Left kidney (tissue), 8 donors: ENCODE measurements at places on chromosomes 4 and X. TPM values are rescaled to one million over a fixed set of nuclear protein-coding genes. Genes with fewer than 3 reads are reported as not detected.

DNA sequence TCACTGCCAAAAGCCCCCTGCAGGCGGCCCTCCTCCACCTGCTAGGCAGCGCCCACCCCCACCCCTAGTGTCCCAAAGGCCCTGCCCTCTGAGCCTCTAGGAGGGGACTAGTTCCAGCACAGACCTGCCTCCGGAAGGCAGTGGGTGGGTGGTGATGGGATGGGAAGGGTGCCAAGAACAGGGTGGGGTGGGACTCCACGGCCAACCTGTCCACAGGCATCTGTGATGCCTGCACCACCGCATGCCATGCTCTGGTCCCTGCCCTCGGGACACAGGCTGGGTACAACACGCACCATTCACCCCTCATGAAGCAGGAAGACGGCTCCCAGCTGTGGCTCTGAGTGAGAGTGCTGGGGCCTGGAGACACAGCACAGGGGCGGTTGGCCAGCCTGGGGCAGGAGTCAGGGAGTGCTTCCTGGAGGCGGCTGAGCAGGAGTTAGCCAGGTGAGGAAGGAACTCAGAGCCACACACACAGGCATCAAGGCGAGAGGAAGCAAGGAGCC lies 243.1 kb upstream of the PSAPL1 start:
- no peak for DNase-seq

Gene PIR
- 5.6 TPM for polyA plus RNA-seq

GRCh38 chrX:47846040-47846439 lies 9.3 kb downstream of the ZNF81 start:
- no peak for DNase-seq

DNA sequence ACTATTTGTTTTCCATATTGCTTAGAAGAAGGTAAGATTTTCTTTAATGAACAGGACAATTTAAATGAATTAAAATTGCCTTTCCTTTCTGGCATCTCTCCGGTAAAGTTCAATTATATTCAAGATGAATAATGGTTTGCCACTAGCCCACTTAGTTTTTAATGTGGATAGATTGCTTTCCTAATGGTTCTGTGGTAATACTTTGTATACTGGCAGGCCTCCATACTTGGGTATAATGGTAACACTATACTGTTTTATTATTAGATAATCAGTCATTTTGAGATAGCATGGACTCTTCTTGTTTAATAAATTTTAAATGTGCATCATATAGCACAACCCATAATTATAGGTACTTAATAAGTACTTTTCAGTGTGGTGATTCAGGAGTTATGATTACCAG lies 89.5 kb downstream of the ELOVL6 start:
- no peak for DNase-seq

DNA sequence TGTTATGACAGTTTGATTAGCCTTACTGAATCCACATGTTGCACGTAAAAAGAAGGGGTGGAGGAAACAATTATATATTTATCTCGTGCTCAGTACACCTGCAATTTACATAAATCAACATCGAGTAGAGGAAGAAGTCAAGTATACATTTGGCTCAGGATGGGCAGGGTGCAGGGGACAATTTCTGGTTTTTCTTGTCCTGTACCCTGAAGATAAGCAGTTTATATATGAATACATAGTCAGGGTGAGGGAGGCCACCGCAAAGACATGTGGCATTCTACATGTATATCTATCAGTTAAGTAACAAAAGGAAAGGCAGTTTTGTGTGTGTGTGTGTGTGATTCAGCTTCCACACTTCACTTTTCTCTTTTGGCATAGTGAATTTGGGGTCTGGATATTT lies 11.1 kb upstream of the EREG start:
- no peak for DNase-seq

DNA sequence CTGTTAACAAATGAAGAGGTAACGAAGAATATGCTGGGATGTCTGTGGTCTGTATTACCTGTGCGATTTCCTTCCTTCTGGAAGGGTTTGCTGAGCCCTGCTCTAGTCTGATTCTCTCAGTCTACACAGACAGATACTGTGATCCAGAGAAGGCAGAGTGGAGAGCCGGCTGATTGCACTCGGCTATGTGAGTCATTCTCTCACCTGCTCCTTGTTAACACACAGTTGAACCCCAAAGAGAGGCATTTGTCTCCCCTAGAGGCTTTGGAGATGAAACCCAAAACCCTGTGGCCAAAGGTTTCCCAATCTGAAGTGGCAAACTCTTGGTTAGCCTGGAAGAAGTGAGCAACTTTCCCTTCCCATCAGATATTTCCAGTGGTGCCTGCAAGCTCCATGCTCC lies 78.1 kb upstream of the GPC4 start:
- DNase-seq: no peak

DNA sequence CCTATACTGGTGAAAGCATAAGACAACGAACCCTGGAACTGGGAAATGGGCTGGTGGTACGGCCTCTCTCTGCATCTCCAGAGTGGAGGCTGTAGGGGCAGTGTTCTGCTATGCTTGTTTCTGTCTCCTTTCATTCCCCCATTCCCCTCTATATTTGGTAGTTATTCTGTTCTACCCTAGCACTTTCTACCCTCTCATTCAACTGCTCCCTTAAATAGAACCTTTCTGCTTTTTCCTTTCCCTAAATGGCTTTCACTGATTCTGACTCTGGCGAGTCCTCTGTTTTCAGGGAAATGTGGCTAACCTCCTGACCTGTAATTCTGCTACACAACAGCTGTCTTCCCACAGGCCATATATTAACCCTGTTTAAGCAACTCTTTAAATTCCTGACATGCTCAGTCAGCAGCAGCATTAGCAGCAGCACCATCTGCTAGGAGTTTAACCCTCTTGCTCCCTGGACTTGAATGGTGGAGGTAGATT lies 94.2 kb downstream of the CXCL13 start:
- peak; percentile 82 for DNase-seq

DNA sequence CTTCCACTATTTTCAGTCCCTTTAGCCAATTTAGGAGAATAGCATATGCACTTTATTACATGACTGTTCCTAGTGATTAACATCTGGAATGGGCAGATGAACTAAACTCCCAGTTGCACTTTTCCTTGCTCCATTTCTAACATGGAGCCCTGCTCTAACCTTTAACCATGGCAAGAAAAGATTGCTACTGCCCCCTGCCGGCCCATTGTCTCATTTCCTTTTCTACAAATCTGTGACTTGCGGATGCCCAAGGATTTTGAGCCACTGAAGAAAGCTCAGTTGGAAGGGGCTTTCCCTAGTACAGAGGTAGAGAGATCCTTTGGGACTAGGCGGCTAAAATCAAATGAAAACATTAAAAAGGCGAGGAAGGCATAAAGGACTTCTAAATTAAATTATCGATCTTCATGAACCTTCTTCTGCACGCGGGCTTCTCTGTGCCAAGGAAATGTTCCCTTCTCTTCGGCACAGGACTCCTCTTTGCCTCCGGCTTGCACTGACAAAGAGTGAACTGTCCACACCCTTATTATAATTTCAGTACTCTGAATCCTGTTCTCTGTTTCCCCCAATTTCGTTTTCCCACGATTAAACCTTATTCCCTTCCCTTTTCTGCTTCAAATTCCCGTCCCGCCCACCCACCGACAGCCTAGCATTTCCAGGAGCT lies 577 bp upstream of the GLRA2 start:
- DNase-seq: peak; percentile 67

Gene RASGEF1B
- 12.0 TPM for polyA plus RNA-seq

DNA sequence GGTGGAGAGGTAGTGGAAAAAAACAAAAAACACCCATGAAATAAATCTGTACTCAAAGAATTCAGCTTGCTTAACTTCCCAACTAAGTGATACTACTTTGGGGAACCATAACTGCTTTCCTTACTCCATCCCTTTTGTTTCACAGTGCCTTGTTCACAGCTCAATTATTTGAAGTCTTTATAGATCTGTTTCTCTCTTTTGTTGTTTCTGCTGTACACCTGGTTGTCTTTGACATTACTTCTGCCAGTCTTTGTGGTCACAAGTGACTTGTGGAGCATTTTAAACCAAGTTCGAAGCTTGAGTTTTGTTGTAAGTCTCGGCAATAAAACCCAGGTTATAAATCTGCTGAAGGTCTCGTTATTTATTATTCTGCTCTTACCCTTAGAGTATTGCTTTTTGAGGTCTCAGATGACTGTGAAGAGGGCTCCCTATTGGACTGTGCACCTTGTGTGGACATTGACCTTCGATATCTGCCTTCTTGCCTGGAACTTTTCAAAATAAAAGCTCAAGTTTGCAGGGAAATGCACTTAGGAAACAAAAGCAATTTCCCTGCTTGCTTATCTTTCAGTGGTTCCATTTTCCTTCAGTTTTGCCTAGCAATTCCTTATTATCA lies 59.8 kb downstream of the ANK2 start:
- DNase-seq: peak; percentile 53

DNA sequence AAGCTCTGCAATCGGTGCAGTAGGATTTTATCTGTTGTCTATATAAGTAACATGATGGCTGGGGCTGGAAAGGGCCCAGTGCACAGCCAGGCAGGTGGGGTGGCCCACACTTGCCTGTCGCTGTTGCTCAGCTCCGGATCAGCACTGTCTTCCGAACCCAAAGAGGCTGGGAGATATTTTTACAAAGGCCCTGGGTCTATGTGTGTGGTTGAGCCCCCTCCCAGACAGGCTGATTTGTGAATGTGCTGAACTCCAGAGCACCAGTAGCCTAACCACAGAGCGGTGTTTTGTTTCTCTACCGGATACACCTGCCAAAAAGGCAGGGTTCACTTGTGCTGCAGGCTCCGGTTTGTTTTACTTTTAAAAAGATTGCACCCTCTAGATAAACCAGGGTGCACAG lies 33.5 kb upstream of the CHRNA9 start:
- no peak for DNase-seq

DNA sequence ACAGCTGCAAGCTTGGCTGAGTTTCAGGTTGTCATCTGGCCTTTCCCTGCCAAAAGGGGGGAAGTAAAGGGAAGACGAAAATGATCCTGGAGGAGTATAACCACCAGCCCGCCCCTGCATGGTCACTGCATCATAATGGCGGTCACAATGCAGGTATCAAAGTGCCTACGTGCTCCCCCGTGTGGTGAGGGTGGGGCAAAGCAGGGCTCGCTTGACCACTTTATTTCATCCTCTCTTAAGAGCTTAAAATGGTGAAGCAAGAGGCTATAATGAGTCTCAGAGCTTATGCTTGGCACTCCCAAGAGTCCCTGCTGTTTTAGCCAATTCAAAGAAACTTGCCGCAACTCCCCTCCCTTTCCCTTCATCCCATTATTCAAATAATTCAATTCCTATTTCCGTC lies 105.6 kb downstream of the APOOL start:
- no peak for DNase-seq

GRCh38 chr4:37693030-37693429 lies 6.9 kb upstream of the RELL1 start:
- no peak for DNase-seq

Gene HS6ST2
- 21.1 TPM for polyA plus RNA-seq

GRCh38 chrX:140526171-140526570 lies 21.3 kb upstream of the SOX3 start:
- DNase-seq: no peak

- no peak for DNase-seq
These were observed 7.2 kb downstream of the IL15 start for GRCh38 chr4:141643557-141643956.

DNA sequence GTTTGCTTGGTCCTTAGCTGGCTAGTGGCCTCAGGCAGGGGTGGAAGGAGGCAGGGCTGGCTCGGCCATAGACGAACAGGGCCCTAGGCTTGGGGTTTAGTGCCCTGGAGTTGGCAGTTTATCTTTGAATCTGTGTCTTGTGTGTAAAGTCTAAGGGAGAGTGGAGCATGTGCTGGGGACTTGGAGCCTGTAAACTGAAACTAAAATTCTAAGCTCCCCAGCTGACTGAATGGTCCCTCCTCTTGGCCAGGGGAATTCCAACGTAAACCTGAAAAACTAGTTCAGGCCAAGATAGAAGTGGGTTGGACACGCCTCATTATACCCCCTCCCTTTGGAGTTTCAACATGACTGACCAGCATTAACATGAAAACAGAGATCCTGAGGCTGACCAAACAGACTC lies 46.1 kb upstream of the GPR78 start:
- DNase-seq: peak; percentile 84

DNA sequence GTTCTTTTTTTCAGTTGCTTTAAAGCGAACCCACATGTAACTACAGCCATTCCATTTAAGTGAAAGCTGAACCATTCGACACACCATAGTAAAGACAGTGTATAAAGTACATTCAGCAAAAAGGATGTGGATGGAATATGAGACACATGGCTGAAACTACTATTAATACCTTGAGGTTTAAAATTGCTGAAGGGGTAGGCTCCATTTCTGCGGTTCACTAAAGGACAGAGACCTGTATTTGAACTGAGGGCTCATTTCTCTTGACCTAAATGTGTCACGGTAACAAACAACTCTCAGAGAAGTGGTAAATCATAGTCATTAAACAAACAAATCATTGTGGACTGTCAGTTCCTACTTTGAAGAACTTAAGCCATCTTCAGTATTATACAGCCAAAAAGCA lies 1085.6 kb upstream of the TENM3 start:
- DNase-seq: no peak

Gene GAGE2A
- polyA plus RNA-seq: not detected

Gene CPZ
- 18.9 TPM for polyA plus RNA-seq

DNA sequence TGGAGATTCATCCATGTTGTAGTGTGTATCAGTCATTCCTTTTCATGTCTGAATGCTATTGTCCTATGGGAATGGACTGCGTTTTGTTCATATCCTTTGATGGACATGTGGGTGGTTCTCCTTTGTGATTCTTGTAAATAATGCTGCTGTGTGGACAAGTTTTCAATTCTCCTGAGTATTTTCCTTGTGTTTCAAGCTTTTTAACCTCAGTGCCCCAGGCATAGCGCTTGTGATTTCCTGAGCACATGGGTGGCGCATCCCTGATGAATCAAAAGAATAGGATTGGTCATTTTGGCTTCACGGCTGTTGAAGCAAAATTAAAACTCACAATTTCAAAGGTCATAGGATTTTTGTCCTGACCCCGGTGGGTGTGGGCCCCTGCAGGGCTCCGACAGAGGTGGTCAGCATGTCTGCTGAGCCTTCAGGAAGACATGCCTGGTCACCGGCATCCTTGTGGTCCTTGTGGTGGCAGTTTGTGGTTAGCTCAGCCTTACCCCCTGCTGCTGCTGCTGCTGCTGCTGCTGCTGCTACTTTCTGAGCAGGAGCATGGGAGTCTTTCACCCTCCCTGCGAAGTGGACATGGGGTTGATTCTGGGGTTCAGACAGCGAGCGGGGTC lies 30.0 kb downstream of the SHROOM2 start:
- DNase-seq: no peak

Gene MAGEA10
- not detected for polyA plus RNA-seq

Gene PROM1
- polyA plus RNA-seq: 44.6 TPM

GRCh38 chr4:110163327-110164069 lies 34.9 kb downstream of the ELOVL6 start:
- no peak for DNase-seq

- DNase-seq: no peak
These were observed 237.7 kb downstream of the OPHN1 start for GRCh38 chrX:68195561-68195960.

Gene SH3RF1
- polyA plus RNA-seq: 30.1 TPM

- DNase-seq: no peak
These were observed 15.5 kb upstream of the NHS start for GRCh38 chrX:17359500-17359899.

GRCh38 chrX:104391906-104392305 lies 137.2 kb upstream of the ESX1 start:
- no peak for DNase-seq
